ENCODE measurements at places on chromosomes 5 and 9.

- DNase-seq: no peak
Observed at GRCh38 chr5:96733771-96734500, 71.8 kb downstream of the CAST start.

DNA sequence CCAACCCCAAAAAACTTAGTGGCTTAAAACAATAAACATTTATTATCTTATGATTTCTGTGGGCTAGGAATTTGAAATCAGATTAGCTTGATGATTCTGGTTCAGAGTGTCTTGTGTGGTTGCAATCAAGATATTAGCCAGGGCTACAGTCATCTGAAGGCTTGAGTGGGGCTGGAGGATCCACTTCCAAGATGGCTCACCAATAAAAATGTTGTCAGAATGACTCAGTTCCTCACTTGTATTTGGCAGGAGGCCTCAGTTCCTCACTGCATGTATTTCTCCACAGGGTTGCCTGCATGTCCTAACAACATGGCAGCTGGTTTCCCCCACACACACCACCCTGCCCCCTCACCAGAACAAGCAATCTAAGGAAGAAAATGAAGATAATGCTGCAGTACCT lies 98.2 kb upstream of the NIPBL start:
- DNase-seq: no peak

DNA sequence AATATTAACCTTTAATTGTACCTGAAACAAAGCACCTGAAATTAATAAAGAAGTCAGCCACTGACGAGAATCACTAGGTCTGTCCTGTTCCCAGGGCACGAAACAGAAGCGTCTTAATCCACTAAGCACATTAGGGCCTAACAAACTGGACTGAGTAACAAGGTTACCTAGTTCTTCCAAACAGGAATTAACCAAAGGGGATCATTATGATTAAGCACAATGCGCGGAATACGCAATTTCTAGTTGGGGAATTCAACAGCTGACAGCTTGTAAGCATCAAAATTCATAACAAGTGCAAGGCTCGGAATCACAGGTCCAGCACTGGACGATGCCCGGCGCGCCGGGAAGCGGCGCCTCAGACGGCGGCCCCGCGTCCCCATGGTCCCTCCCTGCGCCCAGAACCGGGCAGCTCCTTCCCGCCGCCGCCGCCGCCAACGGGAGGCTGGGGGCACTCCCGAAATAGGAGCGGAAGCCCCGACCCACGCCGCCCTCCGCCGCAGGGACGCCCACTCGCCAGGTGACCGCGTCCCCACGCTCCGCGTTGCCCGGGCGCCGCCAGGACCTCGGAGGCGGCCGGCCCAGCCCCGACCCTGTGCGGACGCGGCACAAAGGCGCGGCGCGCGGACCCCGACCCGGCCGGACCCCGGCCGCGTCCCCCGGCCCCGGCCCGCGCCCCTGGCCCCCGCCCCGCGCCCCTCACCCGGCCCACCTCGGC lies 898 bp downstream of the CAMSAP1 start:
- no peak for DNase-seq

- DNase-seq: no peak
Observed at GRCh38 chr9:3397766-3398165, 128.0 kb downstream of the RFX3 start.

GRCh38 chr5:143342607-143343006 lies 60.9 kb downstream of the NR3C1 start:
- DNase-seq: no peak

Measured in AG09319 (cell line).